ENCODE measurements at places on chromosomes 16 and 17.

GRCh38 chr17:37322826-37323561 is 52.8 kb upstream of the C17orf78 start:
- no peak for DNase-seq

DNA sequence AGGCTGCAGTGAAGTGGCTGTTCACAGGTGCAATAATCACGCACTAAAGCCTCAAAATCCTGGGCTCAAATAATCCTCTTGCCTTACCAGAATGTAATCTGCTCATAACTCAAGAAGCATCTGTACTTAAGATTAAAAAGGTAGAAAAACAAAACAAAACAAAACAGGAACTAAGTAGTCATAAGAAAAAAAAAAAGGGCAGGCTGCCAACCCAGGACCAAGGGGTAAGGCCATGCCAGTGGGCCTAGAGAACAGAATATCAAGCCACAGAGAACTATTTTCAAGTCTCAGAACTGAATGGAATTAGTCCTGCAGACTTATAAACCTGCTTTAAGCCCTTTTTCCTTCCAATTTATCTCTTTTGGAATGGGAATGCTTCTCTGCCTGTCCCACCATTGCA is 64.8 kb upstream of the TBC1D3K start:
- no peak for DNase-seq

GRCh38 chr16:49699841-49700175 is 156.1 kb downstream of the ZNF423 start:
- DNase-seq, result no peak

DNA sequence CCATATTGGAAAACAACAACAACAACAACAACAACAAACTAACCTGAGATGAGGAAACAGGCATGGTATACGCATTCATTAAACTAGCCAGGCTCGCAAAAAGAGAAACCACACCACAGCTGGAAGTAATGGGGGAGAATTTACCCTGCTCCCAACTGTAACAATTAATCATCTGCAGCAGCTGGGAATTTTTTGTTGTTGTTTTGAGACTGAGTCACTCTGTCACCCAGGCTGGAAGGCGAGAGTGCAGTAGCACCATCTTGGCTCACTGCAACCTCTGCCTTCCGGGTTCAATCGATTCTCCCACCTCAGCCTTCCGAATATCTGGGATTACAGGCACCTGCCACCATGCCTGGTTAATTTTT is 16.3 kb downstream of the PRPSAP1 start:
- DNase-seq, result no peak
